ENCODE measurements at places on chromosomes 7 and 10.

DNA sequence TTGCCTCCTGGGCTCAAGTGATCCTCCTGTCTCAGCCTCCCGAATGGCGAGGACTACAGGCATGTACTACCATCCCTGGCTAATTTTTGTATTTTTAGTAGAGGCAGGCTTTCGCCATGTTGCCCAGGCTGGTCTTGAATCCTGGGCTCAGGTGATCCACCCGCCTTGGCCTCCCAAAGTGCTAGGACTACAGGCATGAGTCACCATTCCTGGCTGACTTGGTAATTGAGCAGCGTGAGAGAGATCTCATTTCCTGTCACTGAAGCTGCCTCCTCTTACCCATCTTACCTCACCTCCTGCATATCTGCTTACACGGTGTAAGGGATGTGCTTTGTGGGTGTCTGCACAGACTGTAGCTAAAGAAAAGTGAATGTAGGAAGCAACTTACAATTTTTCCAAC is 9.7 kb downstream of the IFIT3 start:
- no peak for DNase-seq

DNA sequence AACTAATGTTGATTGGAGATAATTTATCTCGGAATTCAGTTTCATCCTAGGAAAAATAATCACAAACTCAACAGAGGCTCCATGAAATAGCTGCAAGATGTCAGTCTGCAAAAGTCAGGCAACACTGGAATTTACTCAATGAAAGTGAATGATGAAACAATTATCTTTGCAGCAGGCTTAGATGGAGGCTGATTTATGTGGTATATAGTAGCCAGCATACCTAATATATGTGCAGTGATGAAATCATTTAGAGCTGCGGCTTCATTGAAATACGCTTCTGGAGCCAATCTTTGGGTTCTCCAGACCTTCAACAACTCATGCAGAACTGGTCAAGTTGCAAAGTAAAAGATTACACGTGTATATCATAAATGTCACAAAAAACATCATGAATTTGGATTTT is 113.3 kb downstream of the ITGA8 start:
- no peak for DNase-seq

DNA sequence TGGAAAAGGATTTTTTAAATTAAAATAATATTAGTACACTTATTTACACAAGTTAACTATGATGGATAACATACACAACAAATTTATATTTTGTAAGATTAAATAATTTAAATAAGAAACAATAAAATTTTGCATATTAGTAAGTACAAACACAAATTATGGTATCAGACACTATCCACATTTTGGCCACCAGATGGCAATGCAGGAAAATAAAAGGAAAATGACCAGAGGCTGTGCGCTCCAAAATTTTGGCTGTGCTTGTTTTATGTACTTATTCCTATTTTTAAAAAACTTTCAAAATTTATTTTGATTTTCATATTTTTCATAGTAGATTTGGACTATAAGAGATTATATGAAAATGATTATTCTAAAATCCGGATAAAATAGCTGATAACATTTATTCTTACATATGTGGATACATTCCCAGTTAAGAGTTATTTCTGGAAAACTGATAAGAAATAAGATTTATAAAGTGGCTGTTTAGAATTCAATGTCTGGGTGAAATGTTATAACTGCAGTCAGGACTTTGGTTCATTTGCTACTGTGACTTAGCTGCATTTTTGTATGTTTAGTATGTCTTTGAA is 274.7 kb upstream of the HGF start:
- DNase-seq = no peak

- no peak for DNase-seq
Observed at GRCh38 chr7:93115796-93116195, 2.0 kb downstream of the SAMD9 start.

DNA sequence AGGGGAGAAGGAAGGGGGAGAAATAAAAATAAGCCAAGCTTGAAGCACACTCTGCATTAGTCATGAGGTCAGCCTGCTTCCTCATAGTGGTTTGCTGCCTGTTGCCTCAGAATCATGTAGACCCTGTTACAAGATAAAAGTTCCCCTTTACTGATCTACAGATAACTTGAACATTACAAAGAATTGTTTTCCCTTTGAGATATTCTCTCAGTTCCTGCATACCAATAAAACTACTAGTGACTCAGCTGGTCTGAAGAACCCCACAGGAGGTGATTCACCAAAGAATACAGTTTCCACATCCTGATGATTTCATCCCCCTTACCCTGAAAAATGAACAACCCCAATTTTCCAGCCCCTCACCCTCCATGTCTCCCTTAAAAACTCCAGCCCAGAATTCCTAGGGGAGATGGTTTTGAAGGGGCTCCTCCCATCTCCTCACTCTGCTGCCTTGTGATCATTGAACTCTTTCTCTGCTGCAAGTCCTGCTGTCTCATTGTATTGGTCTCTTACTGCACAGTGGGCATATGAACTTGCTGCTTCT is 31.5 kb upstream of the NRP1 start:
- no peak for DNase-seq

DNA sequence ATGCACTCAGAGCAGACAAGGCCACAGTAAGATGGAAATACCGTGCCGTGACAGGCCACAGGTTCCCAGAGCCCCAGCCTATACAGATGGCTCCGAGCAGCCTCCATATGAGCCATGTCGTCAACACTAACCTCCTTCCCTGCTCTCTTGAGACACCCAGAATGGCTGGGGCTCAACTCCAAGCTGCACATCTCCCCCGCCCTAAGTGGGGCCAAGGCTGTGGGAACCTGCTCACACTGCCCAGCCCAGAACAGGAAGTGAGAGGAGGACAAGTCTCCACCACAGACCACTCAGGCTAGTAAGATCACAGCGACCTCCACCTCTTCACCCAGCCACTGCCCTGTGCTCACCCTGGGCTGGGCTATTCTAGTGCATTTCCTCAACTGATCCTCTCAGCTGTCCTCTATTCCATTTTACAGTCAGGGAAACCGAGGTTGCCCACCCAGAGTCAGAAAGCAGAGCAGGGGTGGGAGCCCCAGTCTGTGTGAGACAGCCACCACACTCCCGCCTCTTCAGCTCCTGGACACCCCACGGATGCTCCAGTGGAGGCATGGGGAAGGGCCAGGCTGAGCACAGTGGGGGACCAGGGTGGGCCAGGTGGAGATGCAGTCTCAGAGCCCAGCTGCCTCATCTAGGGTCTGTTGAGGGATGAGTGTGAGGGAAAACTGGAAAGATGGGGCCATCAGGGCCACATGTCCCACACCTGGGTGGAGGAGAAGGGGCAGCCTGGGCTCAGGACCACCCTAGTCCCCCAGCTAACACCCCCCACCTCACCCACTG is 11.6 kb downstream of the GRID1 start:
- DNase-seq = no peak

DNA sequence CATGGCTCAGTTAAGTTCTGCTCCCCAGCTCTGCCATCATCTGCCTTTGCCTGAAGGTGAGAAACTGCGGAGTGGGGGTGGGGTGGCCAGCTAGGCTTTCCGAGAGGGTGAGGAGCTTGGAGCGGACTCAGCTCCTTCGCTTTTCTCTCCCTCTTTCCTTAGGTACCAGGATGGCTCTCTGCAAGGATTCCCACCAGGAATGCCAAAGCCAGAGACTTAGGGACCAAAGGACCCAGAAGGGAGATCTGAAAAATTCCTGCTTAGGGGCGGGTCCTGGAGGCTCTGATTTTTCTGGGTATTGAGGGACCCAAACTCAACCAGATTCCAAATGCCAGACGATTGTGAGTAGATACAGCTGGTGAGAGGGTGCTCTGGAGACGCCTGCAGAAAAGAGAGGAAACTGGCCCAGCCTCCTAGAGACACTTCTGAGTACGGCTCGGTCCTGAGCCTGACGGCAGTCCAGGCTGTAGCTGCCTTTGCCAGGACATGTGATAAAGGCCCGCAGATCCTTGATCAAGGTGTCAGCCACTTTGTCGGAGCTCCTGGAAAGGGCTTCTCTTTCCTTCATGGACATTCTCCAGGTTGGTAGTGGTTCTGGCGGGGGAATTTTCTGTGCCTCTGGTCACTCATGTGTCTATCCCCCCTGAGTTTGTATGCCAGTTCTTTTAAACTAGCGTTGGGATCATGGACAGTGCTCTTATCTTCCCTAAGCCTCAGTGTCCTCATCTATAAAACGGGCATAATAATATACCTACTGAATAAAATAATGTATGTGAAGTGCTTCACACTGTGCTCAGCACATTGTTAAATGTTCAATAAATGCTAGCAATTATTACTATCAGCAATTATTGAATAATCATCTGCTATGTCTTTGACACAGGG is 42.5 kb upstream of the BTRC start:
- no peak for DNase-seq

Data from stimulated activated CD8-positive, alpha-beta memory T cell treated with anti-CD3 and anti-CD28 coated beads, Interleukin-4, amount 100 ng/mL, for 1 hour (primary cell).